Activated CD8-positive, alpha-beta memory T cell treated with anti-CD3 and anti-CD28 coated beads for 48 hours (primary cell): ENCODE measurements at places on chromosomes 3 and 15.

DNA sequence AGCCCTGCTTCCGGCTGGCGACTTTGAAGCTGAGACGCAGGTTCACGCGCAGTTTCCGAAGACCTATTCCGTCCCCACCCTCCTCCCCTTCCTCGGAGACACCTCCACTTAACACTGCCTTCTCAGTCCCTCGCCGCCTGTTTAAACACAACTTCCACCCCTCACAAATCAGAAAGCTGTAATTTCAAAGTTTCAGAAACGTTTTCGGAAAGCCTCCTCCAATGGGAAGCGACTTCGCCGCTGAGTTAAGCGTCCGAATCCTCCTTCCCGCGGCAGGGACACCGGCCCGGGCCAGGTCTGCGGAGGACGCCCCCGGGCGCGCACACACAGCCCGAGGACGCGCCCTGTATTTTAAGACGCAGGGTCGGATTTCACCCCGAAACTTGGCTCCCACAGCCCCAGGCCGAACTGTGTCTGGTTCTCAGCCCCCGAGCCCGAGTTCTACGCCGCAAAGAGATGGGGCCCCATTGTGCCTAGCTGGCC lies 559 bp upstream of the LRRN1 start:
- peak; percentile 19 for DNase-seq

DNA sequence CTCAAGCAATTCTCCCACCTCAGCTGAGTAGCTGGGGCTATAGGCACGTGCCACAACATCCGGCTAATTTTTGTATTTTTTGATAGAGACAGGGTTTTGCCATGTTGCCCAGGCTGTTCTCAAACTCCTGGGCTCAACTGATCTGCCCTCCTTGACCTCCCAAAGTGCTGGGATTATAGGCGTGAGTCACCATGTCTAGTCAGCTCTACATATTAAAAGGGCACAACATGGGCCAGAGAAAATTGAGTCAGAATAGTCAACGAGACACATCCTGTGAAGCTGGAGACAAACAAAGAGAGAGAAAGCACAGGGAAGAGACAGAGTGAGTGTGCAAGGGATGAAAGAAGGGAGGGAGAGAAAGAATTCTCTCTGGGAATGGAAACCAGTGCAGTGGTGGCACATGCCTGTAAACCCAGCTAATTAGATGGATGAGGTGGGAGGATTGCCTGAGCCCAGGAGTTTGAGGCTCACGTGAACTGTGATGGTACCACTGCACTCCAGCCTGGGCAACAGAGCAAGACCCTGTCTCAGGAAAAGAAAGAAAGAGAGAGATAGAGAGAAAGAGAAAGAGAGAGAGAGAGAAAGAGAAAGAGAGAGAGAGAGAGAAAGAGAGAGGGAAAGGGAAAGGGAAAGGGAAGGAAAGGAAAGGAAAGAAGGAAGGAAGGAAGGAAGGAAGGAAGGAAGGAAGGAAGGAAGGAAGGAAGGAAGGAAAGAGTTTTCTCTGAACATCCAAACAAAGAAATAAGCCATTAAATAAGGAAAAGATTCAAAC lies 107.2 kb upstream of the SLC25A36 start:
- no peak for DNase-seq

- no peak for DNase-seq
Measured at GRCh38 chr15:36004891-36005490, 459.0 kb upstream of the DPH6 start.

- DNase-seq, result no peak
Measured at GRCh38 chr3:11132861-11133260, 21.4 kb upstream of the HRH1 start.

DNA sequence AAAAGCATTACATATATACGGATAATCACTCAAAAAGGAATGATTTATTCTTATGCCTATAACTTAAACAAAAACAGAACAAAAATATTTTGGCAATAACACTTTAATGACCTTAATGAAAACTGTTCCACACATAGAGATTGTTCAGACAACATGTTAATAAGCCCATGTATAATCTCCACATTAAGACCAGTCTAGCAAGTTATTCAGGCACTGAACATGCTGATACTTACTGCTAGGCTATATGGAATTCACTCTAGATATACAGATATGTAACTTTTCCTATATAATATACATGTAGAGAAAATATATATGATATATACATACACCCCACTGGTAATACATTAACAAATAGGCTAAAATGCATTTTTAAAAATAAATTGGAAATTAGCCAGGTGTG lies 43.8 kb upstream of the USP50 start:
- no peak for DNase-seq

GRCh38 chr3:100384733-100385525 lies 16.0 kb downstream of the TOMM70 start:
- DNase-seq, result no peak

- no peak for DNase-seq
Measured at GRCh38 chr15:88230823-88231222, 25.7 kb downstream of the NTRK3 start.

DNA sequence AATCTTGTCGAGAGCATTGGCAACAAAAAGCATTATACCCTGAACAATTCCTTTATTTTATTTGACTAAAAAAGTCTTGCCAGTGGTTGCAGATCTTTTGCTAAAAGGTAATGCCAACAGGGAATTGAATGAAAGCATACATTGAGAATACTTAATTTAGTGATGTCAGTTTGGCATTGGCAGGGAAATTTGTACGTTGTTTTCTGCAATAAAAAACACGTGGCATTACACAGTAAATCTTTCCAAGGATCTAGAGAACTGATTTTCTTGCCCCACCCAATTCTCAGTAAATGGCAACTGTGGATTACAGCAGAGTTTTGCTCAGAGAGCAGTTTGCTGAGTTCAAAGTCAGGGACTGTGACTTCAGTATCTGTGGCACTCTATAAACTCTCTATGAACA lies 38.3 kb upstream of the IGSF10 start:
- DNase-seq, result no peak

DNA sequence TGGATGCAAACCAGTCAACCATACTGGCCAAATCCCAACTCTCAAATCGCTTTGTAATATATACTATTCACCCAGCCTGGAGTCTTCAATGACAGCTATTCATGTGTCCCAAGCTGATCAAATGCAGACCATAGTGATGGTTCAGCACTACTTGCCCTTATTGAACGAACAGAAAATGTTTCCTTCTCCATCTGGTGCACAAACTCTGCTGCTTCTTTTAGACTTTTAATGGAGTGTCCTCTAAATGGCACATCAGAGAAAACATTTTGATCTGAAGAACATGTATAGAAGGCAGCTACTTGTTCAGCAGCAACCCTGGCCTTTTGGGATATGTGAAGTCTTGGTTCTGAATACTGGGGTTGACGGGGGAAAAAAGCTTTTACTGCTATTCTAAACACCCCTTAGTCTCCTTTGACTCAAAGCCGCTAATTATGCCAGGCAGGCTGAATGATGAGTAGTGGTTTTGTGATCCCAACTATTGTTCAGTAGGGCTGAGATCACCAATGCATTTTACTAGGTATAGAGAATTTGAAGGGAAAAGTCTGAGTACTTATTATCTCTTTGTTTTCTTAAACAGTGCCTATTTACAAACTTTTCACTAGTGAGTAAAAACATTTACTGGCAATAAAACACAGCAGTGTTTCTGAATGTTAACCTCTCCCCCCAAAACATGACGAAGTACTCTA lies 781.2 kb downstream of the ROBO1 start:
- DNase-seq, result no peak

- no peak for DNase-seq
Measured at GRCh38 chr3:108031895-108032294, 58.9 kb downstream of the CD47 start.

DNA sequence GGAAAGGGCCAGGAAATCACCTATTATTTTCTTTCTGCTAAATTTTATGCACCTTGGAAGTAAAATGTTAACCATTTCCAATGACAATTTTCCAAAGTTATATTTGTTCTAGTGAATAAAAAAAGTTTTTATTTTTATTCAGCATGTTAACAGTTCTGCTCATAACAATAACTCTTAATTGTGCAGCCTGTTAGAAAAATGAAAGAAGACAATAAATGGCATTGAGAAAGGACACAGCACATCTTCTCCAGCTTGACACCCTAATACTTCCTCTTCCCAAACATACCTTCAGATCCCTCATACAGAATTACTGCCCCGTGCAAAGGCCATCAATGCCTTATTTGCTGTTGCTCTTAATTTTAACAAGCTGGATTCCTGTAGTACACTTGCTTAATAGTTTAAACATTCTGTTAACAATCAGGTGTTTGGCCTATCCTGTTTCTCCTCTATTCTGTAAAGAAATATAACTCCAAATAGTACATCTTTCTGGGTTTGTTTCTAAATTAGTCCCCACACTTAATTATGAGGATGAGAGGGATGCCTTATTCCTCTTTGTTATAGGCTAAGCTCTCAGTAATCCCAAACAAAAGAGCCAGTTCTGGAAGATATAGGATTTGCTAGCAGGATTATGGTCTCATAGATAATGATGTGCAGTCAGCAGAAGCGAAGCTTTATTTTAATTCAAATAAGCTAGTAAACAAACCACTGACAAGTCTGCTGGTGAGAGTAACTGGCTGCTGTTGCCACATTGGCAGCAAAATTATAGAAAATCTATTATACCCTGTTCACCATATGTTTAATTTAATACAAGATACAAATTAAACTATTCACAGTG lies 19.2 kb upstream of the SOX2 start:
- DNase-seq, result no peak

- no peak for DNase-seq
Measured at GRCh38 chr3:60594025-60594424, 657.2 kb downstream of the FHIT start.

DNA sequence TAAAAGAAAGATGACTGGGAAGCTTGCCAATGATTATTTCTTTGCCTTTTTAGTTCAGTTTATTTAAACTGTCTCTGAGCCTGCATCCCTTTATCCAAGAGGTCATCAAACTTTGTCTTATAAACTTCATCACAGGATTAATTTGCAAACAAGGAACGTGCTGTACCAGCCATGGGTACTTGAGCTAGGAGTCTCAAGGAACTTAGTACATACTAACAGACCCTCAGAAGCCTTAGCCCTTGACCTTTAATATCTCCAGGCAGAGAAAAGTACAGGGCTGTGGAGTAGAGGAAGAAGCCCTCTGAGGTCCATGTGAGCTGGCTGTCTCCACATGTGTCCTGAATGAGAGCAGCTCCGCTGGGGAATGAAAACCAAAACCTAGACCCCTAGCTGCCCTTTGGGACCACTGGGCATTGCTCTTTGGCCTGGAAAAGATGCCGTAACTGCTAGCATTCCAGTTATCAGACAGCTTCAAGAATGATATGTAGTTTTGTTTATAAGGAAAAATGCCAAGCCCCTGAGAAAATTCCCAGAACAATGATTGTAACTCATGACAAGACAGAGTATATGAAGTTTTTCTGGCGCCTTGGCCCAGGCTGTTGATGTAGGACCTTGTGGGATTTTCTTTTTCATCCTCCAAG lies 92.1 kb downstream of the ASB7 start:
- no peak for DNase-seq

DNA sequence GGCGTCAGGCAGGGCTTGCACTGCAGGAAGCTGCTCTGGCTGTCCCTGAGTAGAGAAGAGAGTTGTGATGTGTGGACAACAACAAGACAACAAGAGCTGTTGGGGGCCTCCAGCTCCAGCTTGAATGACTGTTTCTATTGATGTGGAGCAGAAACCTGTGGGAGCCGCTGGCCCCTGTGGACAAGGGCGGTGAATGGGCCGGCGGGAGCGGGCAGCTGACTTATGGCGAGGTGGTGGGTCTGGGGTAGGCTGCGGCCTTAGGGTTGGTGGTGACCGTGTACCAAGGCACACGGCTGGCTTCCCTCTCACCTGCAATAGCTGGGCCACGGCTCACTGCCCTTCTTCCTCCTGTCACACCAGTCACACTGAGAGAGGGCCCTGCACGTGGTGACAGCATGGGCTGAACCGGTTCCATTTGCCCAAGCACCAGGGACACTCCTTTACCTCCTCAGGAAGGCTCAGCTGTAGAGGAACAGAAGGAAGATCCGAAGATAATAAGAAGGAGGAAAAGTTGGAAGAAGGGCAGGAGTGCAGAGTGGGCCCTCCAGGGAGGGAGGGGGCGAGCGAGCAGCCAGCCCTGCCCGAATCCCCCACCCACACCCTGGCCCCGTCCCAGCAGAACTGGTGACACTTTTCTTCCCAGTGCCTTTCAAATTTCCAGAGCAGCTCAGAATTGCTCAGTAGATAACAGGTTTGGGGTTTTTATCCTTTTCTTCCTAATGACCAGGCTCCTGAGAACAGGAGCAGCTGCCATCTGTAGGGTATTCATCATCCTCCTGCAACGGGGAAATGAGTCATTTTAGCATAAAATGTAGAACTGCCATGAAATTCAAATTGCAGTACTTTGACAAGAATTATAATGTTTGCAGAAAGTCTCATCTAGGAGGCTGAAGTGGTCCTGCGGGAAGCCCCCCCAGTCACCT lies 136.9 kb downstream of the TJP1 start:
- no peak for DNase-seq

- no peak for DNase-seq
Measured at GRCh38 chr3:13843351-13843750, 36.5 kb downstream of the WNT7A start.

- DNase-seq, result no peak
Measured at GRCh38 chr15:80267658-80268057, 15.6 kb upstream of the CTXND1 start.

DNA sequence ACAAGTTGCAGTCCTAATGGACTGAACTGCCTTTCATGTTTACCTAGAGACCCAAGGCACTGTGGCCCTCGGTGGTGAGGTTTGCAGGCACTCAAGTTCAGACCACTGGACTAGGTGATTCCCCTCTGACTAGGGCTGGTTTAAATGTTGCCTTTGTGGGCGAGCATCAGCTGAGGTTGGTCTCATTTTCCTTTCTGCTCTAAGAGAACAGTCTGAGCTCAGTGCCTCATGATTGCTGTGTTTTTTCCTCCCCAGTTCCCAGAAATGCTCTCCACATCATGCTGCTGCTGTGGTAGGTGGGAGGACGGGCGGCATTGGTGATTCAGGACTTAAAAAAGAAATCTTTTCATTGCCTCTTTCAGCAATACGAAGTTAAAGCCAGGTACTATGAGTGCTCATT lies 237.2 kb downstream of the MBNL1 start:
- DNase-seq, result no peak

DNA sequence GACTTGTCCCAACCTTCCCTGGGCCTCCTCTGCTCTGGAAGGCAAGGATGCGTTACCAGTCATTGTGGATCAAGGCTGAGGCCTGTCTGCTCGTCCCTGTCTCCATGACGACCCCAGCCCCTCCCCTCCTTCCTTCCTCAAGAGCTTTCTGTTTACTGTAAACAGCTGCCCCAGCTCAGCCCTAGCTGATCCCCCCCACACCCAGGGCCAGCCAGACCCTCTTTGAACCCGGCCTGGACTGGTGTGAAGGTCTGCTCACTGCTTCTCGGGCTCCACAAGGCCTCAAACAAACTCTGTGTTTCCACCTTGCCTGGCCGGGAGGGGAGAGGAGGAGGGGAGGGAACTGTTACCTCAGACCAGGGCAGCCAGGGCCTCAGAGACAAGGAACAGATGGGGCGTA lies 16.9 kb downstream of the VPS18 start:
- DNase-seq, result no peak

GRCh38 chr3:184880276-184881019 lies 68.5 kb downstream of the VPS8 start:
- DNase-seq, result no peak

- DNase-seq, result no peak
Measured at GRCh38 chr3:106032479-106032878, 163.7 kb upstream of the CBLB start.
